ENCODE measurements at places on chromosomes 7 and 10.

- no peak for DNase-seq
Measured at GRCh38 chr10:86360657-86361056, 5.9 kb downstream of the GRID1 start.

GRCh38 chr7:36943591-36944435 lies 219.5 kb upstream of the AOAH start:
- no peak for DNase-seq

DNA sequence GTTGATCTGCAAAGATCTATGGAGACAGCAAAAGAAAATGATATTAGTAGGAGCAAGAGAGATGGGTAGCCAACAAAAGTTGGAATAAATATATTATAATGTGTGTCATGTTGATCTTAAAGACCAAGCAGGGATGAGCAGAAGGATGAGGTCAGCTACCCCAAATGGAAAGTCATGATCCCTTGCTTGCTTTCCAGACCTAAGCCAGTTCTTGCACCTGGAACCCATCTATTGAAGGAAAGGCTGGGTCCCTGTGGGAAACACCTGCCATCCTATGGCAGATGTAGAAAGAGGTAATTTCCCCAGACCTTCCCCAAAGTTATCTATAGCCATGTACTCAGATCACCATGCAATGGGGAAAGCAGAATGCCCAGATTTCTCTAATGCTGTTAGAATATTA lies 52.5 kb downstream of the LYZL2 start:
- no peak for DNase-seq

- no peak for DNase-seq
Measured at GRCh38 chr7:69597278-69598076, 798 bp upstream of the AUTS2 start.

DNA sequence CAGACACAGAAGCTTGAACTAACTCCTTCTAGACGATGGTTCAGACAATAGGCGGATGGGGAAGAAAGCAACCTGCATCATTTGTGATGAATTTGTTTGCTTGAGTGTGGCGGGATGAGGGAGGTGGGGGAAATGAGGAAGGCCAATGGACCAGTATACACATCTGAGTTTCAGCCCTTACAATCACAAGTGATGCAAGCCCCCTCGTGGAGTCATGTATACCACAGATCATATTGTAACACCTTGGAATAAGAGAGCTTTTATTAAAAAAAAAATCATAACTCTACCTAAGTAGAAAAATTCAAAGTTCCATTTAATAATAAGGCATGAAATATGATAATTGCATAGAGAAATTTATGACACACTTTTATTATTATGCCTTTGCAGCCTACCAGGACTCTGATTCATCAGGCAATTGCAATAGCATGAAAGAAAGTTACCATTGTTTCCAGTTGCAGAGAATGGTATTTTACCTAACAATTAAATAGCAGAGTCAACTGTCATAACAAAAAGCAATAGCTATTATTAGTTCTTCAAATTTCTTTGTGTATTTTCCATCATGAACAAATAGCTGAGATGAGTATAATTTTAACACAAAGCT lies 230.2 kb upstream of the AKR1E2 start:
- no peak for DNase-seq

DNA sequence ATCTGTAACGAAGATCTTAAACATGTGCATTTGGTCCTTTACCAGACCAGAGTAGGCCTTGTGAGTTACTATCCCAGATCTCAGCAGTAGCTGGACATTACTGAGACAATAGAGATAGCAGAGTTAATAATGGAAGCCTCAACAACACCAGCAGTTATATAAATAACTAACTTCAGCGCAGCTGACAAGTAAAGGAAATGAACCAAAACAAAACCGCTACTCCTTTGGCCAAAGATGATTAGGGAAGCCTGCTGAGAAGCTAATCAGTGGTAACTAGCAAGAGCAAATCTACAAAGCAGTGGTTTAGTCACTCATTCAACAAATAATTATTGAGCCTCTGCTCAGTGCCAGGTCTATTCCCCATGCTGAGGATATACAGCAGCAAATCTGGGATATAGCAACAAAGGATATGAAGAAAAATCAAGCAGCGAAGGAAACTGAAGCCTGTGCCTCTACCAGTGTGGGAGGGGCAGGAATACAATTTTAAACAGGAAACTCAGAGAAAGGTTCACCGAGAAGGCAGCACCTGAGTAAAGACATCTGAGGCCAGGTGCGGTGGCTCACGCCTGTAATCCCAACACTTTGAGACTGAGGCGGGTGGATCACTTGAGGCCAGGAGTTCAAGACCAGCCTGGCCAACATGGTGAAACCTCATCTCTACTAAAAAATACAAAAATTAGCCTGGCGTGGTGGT lies 103.6 kb downstream of the ELMO1 start:
- no peak for DNase-seq

GRCh38 chr7:70355198-70356020 lies 757.1 kb downstream of the AUTS2 start:
- DNase-seq, result peak; percentile 88

DNA sequence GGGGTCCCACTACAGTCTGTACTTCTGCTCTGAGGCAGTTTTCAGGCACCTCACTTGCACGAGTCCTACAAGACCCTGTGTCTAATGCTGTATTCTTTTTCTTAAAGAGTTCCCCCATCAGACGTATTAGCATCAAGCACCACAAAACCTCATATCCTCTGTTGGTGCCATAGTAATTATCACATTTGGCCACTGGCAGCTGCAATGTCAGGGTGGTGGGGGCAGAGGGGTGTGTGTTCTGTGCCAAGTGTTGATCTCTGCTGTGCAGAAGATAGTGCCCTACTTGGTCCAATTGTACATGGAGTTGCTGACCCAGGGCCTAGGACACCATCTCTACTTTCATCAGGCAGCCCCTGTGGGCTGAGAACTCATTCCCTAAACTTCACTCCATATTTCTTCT lies 20.0 kb upstream of the JAZF1 start:
- no peak for DNase-seq

DNA sequence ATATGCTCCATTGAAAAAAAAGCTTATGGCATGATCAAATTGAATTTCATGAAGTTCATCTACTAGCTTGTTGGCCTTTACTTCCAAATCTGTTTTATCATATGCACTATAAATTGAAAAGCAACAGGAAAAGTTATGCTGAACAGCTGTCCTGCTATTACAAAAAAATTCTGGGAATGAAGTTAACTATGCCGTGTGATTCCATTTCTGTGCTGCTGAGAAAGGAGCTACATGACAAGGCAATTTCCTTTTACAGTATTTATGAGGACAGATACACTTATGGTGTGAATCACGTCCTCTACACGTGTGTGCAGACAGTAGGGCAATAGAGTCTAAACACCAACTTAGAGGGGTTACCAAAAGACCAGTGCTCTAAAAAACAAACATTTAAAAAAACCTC lies 426.5 kb upstream of the AKR1E2 start:
- no peak for DNase-seq

- DNase-seq, result peak; percentile 37
Measured at GRCh38 chr7:20598459-20599309, 16.8 kb upstream of the ABCB5 start.

GRCh38 chr7:32150039-32150438 lies 79.8 kb upstream of the PDE1C start:
- DNase-seq, result no peak

GRCh38 chr7:107847168-107847835 lies 43.7 kb upstream of the DLD start:
- DNase-seq, result no peak

DNA sequence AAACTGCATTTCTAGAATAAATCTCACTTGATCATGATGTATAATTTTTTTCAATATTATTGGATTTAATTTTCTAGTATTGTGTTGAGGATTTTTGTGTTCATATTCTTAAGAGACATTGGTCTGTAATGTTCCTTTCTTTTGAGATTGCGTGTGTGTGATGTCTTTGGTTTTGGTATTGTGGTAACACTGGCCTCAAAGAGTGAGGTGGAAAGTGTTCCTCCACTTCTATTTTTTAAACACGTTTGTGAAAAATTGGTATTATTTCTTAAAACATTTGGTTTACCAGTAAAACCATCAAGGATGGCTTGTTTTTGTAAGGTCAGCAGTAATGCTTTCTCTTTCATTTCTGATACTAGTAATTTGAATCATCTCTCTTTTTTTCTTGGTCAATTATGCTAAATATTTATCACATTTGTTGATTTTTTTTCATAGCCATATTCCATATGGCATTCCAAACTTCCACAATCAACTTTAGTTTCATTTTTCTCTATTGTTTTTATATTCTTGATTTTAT lies 290.2 kb upstream of the CDC14C start:
- DNase-seq, result no peak

- DNase-seq, result no peak
Measured at GRCh38 chr7:67371429-67372305, 375.0 kb downstream of the TYW1 start.

GRCh38 chr10:89363729-89364442 lies 14.0 kb upstream of the IFIT1B start:
- no peak for DNase-seq

DNA sequence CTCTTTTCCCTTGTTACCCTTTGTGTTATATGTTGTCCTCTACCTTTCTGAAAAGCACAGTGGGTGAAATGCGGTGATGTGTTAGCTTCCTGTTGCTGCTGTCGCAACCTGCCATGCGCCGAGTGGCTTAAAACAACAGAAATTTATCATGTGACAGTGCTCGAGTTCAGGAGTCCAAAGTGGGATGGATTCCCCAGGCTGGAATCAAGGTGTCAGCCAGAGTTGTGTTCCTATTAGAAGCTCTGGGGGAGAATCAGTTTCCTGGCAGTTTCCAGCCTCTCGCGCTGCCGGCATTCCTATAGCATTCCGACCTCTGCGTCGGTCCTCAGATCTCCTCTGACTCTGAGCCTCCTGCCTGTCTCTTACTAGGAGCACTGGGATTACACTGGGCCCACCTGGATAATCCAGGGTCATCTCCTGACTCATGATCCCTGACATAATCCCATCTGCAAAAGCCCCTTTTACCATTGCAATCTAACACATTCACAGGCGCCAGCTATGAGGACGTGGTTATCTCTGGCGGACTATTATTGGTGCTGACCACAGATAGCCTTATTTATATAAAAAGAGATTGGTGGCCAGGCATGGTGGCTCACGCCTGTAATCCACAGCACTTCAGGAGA lies 207.5 kb downstream of the CUX1 start:
- DNase-seq, result no peak

- DNase-seq, result no peak
Measured at GRCh38 chr10:72332423-72333111, 22.2 kb downstream of the DNAJB12 start.

- no peak for DNase-seq
Measured at GRCh38 chr7:98396768-98397167, 4.1 kb downstream of the BAIAP2L1 start.

DNA sequence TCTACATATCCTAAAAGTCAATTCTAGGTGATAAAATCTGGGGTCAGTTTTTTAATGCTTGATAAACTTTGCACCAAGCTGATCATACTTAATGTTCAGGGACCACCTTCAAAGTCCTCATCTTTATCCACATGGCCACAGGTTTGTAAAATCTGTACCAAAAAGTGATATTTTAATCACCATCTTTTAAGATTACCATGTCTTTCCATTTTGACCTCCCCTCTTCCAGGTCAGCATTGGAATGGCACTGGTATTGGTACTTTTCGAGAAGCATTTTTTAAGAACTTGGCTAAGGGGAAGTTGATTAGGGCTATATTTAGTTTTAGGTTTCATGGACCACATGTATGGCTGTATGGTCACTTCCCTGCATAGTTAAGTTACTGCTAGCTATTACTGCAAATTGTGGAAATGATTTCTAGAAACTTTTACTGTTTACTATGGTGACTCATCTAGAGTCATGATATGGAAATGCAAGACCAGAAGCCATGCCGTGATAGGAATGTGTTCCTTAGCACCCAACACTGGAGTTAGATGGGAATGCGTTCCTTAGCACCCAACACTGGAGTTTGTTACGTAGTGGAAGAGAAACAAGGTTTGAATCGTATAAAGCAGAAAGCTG lies 50.8 kb upstream of the ABLIM1 start:
- DNase-seq, result no peak

GRCh38 chr10:131748191-131748590 lies 152.6 kb upstream of the PPP2R2D start:
- DNase-seq, result no peak

DNA sequence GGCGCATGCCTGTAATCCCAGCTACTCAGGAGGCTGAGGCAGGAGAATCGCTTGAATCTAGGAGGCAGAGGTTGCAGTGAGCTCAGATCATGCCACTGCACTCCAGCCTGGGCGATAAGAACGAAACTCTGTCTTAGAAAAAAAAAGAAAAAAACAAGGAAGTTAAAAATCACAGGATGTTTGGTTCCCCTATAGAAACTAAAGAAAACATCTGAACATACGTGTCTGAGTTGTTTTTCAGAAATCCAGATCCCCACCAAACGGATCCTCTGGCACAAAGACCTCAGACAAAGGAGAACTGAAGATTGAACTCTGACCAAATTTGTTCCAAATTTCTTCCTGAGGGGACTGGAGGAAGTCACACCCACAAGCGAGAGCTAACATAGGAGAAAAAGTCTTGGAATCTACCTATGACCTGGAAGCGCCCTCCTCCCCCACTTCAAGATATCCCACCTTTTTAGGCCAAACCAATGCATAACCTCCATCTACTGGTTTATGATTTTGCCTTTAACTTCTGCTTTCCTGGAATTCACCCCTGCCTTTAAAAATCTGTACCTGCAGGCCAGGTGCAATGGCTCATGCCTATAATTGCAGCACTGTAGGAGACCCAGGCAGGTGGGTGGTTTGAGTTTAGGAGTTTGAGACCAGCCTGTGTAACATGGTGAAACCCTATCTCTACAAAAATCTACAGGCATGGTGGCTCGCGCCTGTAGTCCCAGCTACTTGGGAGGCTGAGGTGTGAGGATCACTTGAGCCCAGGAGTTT lies 19.7 kb upstream of the SIRT1 start:
- no peak for DNase-seq

- DNase-seq, result no peak
Measured at GRCh38 chr7:106421181-106421762, 136.5 kb upstream of the NAMPT start.

DNA sequence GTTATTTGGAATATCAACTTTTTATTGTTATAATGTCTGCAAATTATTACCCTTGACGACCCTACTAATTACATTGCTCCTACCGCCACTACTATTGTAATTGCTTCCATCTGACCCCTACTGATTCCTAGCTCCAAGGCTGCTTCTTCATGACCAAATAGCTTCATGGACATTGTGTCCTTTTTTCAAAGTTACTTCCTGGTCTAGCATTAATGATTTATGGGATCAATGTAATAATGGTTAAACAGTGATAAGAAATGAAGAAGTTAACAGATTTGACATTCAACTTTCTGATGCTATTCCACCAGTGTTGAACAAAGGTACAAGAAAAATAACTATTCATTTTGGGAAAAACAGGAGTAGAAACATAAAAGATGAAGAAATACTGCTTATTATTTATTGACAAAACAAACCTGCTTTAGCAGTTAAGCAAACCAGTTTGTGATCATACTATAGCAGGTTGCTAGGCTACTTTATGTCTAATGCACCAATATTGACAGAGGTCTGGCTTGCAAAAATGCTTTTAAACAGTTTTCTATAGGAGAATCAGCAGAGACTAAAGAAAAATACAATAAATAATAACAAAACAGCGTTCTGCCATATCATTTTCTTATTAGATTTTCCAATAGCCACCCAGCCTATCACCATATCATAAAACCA lies 125.8 kb downstream of the PCLO start:
- DNase-seq, result no peak
